Sigmoid colon (tissue), 7 donors: ENCODE measurements at places on chromosomes 5 and 9. TPM values are rescaled to one million over a fixed set of nuclear protein-coding genes. Genes with fewer than 3 reads are reported as not detected.

Gene GRXCR2
- total RNA-seq: not detected

DNA sequence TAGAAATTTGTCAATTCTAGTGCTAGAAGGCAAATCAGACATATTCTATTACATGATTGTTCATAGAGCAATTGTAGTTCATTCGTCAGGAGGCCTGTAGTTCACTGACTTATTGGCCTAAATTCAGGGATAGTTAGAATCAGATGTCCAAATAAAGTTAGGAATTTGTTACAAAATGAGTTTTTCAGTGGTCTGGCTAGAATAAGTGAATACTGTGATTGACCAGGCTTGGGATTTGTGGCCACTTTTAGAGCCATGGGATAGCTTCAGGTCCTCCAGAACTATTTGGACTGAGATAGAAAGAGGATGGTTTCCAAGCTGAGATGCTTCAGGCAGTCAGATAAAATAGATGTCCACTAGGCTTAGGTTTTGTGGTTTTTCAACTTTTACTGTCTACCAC lies 199.1 kb upstream of the MPDZ start:
- no peaks in the 10 kb centered on the region for H3K27me3 ChIP-seq
- no peaks in the 10 kb centered on the region for H3K4me1 ChIP-seq
- H3K4me3 ChIP-seq: no peak overlapping the region

GRCh38 chr9:104905153-104905901 lies 22.6 kb downstream of the ABCA1 start:
- no peaks in the 10 kb centered on the region for H3K36me3 ChIP-seq
- H3K27ac ChIP-seq: peak overlapping the region; percentile 81
- DNase-seq: no peak
- H3K27me3 ChIP-seq: no peaks in the 10 kb centered on the region
- H3K4me1 ChIP-seq: peaks cover 96% of the 10 kb centered on the region

- H3K4me3 ChIP-seq: no peak overlapping the region
- H3K36me3 ChIP-seq: no peaks in the 10 kb centered on the region
- peaks cover 23% of the 10 kb centered on the region for H3K4me1 ChIP-seq
- no peaks in the 10 kb centered on the region for H3K27me3 ChIP-seq
Observed at GRCh38 chr5:119072496-119072895, 1.6 kb downstream of the DMXL1 start.

DNA sequence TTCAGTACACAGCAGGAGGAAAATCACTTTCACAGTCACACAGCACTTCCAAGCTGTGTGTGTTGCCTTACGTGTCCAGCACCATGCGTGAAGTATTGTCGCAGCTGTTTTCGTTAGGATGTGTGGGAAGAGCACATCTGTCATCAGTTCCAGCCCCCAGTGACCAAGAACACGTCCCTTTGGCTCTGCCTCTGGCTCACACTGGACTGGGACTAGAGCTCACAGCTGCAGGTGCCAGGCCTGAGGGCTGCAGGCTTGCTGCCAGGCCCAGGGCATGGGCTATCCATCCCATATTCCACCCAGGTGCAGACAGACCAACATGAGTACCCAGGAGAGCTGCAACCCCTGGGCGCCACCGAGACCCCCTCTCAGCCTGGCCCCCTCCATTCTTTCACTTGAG lies 60.5 kb upstream of the ANKRD33B start:
- no peak for DNase-seq
- peaks cover 5% of the 10 kb centered on the region for H3K4me1 ChIP-seq
- no peak overlapping the region for H3K4me3 ChIP-seq
- no peak overlapping the region for H3K27ac ChIP-seq

Gene CEL
- not detected for total RNA-seq
